ENCODE measurements at places on chromosomes 11 and 22.
A peak's percentile ranks its signal among the peaks of the same experiment; 100 is the strongest.

DNA sequence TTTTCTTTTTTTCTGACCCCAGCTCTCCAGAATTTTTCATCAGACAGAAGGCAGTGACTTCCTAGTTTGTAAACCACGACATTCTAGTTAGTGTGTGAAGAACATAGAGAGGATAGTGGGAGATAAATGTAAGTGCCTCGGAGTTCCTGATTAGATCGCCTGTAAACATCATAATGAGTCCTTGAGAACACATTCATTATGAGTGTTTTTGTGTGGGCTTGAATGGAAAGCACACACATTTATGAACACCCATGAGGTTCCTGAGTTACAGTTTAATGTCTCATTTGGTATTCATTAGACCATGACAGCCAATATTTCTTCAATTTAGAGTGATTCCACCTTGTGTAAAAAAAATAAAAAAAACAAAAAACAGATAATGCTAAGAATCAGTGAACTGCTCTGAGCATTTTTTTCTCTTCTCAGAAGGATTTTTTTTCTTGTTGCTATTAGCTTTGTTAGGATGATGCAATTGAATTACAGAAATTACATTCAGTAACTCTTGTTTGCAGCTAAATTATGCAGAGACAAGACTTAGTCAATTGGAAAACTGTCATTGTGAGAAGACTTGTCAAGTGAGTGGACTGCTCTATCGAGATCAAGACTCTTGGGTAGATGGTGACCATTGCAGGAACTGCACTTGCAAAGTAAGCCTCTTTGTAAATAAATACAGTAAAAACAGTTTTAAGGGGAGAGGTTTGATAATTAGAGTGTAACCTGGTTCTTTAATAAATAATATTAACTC is 257.6 kb downstream of the NELL1 start:
- DNase-seq: no peak

GRCh38 chr11:60987577-60988277 is 16.2 kb downstream of the CD6 start:
- DNase-seq: no peak

DNA sequence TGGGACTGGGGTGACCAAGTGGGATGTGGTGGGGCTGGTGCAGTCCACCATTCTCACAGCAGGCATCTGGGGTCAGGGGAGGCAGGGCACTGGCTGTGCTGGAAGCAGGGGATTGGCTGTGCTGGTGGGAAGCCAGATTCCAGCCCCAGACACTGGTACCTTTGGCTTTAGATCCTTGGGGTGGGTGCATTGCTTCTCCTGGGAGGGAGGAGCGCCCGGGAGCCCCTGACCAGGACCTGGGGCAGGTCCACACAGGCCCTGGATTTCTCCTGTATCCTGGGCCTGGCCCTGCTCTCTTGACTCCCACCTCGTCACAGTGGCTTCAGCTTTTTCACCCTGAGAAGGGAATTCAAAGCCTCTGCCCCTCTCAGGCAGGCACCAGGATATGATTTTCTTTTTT is 38.5 kb downstream of the ST3GAL4 start:
- DNase-seq: no peak

DNA sequence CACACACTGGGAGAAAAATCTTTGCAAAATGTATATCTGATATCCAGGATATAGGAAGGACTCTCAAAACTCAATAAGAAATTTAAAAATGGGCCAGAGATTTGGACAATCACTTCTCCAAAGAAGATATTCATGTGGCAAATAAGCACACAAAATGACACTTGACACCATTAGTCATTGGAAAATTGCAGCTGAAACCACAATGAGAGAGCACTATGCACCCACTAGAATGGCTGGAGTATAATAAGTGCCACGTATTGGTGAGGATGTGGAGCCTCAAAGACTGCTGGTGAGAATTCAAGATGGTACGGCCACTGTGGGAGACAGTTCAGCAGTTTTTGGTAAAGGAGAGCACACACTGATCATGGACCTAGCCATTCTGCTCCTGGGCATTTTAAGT is 12.8 kb upstream of the OSBPL5 start:
- no peak for DNase-seq

GRCh38 chr22:38413085-38414008 is 41.7 kb downstream of the KCNJ4 start:
- DNase-seq: no peak

DNA sequence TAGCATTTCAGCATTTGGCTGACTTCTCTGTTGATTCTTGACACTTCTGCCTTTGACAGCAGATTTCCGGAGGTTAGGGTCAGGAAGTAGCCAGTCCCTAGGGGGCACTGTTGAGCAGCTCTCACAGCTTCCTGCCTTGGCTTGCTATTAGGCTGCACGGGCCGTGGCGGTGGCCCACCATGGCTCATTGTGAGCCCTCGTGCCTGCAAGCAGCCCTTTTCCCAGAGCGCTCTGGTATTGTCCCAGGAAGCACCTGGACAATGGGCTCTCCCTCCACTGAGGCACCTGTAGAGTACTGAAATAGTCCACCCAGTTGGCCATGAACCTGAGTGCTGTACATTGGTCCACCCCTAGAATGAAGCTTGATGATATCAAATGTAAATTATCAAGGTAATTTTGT is 100.2 kb upstream of the GAL start:
- DNase-seq: peak; percentile 17

DNA sequence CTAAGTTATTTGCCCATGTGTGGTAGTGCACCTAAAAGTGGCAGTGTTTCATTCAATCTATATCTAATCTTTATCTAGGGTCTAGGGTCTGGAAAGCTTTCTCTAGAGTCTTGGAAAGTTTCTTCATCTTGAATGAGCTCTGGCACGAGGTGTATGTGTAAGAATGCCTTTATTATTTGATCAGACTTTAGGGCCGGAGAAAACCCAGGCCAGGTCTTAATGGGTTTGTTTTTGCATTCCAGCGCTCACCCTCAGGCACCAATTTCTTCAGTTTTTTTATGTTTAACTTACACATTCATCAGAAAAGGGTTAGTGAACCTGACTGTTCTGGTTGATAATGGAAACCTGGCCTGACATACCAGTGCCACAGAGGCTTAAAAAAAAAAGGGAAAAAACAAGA is 68.3 kb upstream of the SLN start:
- no peak for DNase-seq

- DNase-seq: no peak
These were observed 41.9 kb downstream of the MYO18B start for GRCh38 chr22:25783856-25784255.

DNA sequence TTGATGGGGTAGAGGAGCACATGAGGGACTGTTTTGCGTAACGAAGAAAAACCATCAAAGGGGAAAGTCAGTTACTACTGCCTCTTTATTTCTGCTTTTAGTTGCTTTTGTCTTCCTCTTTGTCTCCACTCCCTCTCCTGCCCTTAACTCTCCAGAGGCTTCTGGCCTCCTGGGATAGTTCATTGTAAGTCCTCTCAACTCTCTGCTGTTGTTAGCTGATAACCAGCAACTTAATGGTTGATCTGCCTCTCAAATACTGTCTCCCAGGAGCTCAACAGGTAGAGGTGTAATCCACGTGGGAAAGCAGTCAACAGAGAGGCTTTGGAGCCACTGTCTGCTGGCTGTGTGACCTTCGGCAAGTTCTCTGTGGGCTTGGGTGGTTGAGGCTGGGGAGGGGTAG is 47.3 kb downstream of the CCDC81 start:
- no peak for DNase-seq

DNA sequence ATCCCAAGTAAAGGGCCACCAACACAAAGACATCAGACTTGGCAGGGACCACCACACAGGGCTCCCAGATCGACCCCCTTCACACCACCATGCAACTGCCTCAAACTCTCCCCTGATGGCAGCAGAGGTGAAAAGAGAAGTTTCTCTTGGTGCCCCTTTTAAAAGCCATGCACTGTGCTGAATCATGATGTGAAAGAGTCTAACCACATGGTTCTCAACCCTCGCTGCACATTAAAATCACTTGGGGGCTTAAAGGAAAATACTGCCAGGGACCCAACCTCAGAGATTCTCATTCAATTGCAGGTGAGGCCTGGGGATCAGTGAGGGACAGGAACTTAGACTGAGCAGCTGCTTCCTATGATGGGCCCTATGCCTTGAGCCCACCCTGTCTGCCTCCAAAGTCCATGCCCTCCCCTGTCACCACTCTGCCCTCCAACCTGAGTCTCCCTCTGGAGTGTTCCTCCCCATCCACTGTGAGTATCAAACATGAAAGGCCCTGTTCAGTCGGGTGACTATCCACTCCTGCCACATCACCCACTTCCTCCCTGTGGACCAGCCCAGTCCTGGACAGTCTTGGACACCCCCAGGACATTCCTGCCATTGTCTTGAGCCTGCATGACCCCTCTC is 40.8 kb downstream of the PLEKHA7 start:
- DNase-seq: no peak

DNA sequence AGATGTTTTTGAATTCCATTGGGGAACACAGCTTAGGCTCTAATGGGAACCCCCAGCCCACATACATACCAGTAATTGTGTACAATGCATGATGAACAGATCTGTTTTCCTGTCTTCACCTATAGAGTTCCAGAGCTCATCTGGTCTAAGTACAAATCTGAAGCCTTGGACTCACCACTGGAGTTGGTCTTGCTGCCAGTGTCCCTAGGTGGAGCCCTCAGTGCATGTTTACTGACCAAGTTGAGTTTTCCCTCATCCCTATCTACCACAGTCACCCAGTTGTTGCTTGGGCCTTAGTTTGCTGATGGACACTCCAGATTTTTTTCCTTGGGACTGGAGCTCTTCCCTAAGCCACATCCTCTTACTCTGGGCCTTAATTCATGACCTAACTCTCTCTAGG is 159.2 kb upstream of the DDI1 start:
- DNase-seq: no peak

GRCh38 chr11:82949352-82949751 is 47.8 kb downstream of the DDIAS start:
- no peak for DNase-seq

DNA sequence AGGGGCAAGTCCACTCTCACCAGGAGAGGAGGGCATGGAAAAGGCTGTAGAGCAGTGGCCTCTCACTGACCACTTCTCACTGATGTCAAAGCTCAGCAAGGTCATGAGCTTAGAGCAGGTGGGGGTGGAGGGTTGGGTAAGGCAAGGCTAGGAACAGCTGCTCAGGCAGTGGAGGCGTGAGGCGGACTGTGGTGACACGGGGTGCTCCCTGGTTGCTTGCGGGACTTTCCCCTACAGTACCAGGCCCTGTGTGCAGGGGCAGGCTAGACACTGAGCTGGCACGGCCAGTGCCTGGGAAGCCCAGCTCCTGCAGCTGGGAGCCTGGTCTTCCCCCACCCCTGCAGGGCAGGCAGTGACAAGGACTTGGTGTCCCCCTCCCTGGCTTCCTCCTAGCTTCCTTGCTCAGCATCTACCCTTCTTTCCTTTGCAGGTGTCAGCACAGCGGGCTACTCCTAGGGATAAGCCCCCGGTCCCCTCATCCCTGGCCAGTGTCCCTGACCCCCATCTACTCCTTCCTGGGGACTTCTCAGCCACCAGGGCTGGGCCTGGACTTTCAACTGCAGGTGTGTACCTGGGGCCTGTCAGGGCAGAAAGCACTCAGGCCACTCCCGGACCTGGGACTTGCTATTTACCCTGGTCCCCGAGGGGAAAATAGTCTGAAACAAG is 45.6 kb downstream of the PISD start:
- no peak for DNase-seq

DNA sequence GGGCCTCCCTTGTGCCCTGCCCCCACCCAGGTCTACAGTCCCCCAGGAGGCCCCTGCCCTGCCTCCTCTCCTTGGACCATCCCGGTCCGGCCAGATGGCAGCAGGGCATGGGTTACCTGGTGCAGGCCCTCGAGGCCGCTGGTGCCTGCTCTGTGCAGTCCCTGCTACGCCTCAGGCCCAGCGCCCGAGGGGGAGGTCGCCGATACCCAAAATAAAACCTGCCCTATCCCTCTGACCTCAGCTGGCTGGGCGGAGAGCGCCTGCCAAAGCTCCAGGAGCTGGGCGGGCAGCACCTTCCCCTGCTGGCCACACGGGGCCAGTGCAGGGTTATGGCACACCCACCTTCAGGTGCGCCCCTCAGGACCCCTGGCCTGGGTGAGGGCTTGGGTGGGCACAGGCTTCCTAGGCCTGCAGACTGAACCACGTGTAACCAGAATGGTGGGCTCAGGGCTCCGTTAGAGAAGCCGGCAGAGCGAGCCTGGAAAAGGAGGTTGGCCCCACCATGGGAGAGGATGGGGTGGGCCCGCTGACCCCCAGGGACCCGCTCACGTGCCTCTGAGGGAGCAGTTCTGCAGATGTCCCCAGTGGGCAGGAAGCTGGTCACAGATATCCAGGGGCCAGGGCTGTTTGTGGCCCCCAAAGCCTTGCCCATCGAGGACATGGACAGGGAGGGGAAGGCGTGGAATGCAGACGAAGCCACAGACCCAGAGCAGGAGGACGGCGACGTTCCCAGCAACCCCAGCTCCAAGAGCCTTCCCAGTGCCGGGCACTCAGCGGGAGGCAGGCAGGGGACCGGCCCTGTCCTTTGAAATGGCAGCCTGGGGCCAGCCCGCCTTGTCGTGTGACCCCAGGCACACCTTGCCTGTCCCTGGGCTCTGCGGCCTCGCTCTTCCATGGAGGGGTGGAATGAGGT is 1.7 kb upstream of the TNNT3 start:
- no peak for DNase-seq

GRCh38 chr11:83150450-83150849 is 6.5 kb upstream of the PCF11 start:
- DNase-seq: no peak

- no peak for DNase-seq
These were observed 234.5 kb downstream of the CEP164 start for GRCh38 chr11:117562136-117562535.

DNA sequence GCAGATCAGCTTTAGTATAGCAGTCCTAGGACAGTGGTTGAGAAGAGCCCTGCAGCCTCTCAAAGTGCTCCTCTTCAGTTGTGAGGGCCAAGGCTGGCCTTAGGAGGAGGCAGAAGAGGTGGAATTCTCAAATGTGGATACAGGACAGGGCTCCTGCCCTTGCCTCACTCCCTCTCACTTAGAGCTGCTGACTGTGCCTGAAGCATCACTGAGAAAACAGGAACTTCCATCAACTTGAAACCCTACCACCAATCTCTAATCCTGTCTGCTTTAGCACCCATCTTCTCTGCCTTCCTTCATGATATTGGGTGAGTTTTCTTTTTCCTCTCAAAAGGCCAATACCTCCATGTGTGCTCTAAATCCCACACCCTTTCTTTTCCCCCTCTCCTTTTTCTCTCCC is 14.4 kb upstream of the UCP3 start:
- no peak for DNase-seq

DNA sequence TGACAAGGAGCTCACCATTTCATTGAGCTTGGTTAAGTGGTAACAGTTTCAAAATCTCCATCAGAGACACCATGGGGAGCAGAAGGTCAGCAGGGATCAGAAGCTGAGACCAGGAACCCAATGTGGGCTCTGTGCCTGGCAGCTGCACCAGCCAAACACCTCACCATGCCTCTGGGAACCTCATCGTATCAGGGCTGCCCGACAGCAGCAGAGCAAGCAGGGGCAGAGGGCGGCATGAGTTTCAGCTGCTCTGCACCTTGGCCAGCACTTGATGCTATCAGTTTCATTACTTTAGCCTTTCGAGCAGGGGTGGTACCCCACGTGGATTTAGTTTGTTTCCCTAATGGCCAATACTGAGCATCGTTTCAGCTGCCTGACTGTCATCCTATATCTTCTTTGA is 77.8 kb downstream of the DGCR2 start:
- DNase-seq: no peak

All from activated T-helper 1 cell treated with Interleukin-2 at 50 U/mL for 16 hours (primary cell).